ENCODE measurements at places on chromosomes 7 and 10. TPM values are rescaled to one million over a fixed set of nuclear protein-coding genes. Genes with fewer than 3 reads are reported as not detected.

TMEM184A gene
- total RNA-seq: 129 TPM

AKR1C4 gene
- not detected for total RNA-seq

GRCh38 chr7:50608196-50608906 is 43.1 kb upstream of the DDC start:
- H3K4me1 ChIP-seq: no peaks in the 10 kb centered on the region
- no peak overlapping the region for H3K4me3 ChIP-seq
- DNase-seq: no peak
- no peaks in the 10 kb centered on the region for H3K36me3 ChIP-seq
- H3K27ac ChIP-seq: no peak overlapping the region

GRCh38 chr7:64951250-64951848 is 39.5 kb downstream of the ZNF117 start:
- peaks cover 4% of the 10 kb centered on the region for H3K27me3 ChIP-seq
- no peaks in the 10 kb centered on the region for H3K36me3 ChIP-seq
- no peak overlapping the region for H3K4me3 ChIP-seq
- H3K27ac ChIP-seq: no peak overlapping the region
- H3K4me1 ChIP-seq: peaks cover 12% of the 10 kb centered on the region

GRCh38 chr10:124027031-124027611 is 66.3 kb downstream of the CHST15 start:
- no peak for DNase-seq
- peaks cover 5% of the 10 kb centered on the region for H3K4me1 ChIP-seq
- no peaks in the 10 kb centered on the region for H3K36me3 ChIP-seq
- H3K27me3 ChIP-seq: no peaks in the 10 kb centered on the region

DNA sequence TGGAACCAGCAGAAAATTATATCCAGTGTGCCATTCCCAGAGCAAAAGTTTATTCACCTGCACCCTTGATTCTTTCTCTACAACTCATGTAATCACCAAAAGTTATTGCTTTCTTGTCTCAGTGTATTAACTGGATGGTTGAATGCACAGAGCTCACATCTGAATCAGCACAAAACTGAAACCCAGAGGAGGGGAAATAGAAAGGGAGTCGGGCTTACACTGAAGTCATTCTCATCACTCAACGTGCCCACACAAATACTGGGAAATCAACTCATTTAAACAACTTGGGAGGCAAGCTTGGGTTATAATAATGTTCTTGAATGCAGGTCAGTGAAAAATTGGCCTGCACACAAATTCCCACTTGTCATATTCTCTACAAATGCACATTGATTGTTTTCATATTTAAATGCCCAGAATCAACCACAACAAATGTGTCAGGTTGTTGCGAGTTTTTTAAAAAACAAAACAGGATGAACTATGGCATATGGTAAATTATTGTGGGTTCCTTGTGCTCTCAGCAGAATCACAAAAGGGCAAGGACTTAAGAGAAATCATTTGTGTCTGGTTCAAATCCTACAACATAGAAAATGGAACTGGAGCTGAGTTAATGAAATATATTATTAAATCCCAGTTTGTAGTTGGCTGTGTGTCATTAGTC is 125.9 kb upstream of the NOBOX start:
- DNase-seq: no peak
- H3K27ac ChIP-seq: no peak overlapping the region
